ENCODE measurements at places on chromosomes 1 and 21.

- DNase-seq = no peak
These were observed 120.7 kb downstream of the MAP3K21 start for GRCh38 chr1:233448109-233448689.

GRCh38 chr1:24277420-24278169 is 41.6 kb upstream of the GRHL3 start:
- no peak for DNase-seq

DNA sequence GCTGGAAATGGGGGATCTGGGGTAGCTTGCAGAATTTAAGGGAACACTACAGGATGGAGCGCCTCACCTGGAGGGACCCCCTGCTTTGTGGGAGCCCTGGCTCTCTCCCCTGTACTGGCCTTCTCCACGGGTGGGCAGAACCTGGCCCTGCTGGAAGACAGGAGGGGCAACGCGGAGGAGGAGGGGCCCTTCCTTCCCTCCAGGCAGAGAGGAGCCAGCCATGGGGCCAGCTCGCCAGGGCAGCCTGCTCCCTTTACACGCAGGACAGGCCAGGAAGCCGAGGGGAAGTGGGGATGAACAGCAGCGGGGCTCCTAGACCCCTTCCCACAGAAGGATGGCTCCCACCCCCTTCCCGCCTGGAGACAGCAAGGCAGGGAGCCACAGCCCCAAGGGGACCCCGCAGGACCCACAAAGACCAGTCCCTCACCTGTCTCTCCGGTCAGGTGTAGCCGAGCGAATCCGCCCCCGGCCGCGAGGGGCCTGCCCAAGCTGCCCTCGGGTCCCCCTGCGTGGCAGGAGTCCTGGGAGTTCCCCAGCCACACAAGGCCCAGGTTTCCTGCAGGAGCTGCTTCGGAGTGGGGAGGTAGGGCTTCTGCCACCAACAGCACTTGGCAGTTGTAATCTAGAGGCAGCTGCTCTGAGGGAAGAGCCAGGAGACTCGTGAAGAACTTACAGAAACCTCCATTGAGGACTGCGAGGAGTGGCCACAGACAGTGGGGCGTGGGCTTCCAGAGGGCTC is 1.6 kb upstream of the SLC19A1 start:
- DNase-seq = no peak

GRCh38 chr1:25220666-25221065 is 11.6 kb downstream of the SYF2 start:
- DNase-seq = no peak

DNA sequence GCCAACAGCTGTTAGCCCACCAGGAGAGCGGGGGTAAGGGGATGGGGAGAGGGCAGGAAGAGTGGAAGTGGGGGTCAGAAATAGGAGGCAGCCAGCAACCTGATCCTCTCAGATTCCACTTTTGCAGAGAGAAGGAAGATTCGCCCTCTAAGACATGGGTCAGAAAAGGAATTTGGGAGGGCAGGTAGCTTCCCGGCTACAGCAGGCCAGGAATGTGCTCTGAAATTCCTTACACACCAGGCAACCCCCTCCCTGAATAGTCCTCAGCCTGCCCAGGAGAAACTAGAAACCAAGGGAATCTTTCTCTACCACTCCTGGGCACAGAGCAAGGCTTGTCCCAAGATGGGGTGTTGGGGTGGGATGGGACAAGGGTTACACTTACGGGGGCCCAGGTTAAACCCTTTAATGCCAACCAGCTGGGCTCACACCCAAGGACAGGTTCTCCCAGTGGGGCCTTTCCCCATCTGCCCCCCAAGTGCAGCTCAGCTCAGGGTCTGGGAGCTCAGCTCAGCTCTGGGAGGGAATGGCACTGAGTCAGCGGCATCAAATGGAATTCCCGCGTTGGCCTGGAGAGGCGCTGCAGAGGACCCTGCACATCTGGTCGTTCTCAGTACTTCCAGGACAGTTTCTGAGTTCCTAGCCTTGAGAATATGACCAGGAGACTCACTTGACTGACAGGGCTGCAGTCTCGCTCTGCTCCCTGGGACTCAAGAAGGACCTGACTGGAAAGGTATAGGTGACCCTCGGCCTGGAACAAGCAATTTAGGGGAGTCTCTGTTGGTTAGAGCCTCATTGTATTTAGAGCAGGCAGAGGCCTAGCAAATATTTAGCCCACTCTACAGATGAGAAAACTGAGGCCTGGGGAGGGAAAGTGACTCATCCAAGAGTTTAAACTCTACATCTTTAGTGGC is 761 bp downstream of the TNNT2 start:
- DNase-seq = no peak

DNA sequence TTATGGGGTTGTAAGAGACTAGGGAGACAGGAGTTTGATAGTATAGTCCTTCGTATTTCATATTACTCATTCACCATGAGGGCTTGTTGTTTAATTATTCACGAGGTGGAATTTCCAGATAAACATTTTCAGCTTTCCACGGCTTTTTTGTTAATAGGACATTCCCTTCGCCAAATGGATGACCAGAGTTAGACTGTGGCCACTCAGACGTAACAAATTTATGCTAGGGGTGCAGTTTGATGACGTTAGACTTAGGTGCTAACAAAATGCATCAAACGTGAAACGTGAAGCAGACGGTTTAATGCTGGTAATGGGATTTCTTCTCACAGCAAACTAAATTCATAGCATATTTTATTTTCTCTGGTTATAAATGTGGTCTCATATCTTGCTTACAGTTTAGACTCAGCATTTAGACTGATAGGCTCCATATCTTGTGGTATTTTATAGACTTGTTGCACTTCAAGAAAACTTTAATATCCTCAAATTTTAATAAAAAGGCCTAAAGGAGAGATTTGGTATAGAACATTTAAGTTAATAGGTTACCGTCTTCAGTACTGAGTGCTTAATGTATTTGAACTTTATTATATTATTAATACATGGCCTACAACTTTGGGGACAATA is 2.3 kb downstream of the DHX9 start:
- no peak for DNase-seq

- no peak for DNase-seq
These were observed 58.2 kb downstream of the DNTTIP2 start for GRCh38 chr1:93820554-93821422.
